ENCODE measurements at places on chromosomes 16 and 17. TPM values are rescaled to one million over a fixed set of nuclear protein-coding genes. Genes with fewer than 3 reads are reported as not detected.
A peak's percentile ranks its signal among the peaks of the same experiment; 100 is the strongest.

The KRTAP4-9 gene
- total RNA-seq, result 5.2 TPM

- DNase-seq, result no peak
Observed at GRCh38 chr17:67470163-67470562, 93.1 kb downstream of the PITPNC1 start.

DNA sequence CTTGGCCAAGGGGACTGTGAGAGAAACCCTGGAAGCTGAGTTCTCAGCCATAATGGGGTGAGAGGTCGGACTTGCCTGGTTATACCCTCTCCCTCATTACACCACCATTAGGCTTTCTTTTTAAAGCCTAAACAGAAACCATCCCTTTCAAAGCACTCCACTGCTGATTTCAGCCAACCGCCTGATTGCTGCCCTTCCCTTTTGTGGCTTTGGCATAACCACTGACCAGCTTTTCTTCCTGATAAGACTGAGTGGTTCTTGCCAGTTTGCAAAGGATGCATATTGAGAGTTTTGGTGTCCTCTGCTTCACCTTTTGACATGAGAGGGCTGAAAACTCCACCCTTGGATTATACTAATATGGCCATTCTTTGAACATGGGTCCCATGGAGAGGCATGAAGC lies 308.2 kb upstream of the GOT2 start:
- no peak for DNase-seq

The CDH15 gene
- 4.9 TPM for total RNA-seq

The MYH3 gene
- 1,094 TPM for total RNA-seq

- DNase-seq, result no peak
Observed at GRCh38 chr17:14209215-14209614, 27.4 kb downstream of the CDRT15 start.

- DNase-seq, result no peak
Observed at GRCh38 chr16:49600976-49601375, 227.4 kb downstream of the C16orf78 start.

The ACSM2A gene
- 0.10 TPM for total RNA-seq

DNA sequence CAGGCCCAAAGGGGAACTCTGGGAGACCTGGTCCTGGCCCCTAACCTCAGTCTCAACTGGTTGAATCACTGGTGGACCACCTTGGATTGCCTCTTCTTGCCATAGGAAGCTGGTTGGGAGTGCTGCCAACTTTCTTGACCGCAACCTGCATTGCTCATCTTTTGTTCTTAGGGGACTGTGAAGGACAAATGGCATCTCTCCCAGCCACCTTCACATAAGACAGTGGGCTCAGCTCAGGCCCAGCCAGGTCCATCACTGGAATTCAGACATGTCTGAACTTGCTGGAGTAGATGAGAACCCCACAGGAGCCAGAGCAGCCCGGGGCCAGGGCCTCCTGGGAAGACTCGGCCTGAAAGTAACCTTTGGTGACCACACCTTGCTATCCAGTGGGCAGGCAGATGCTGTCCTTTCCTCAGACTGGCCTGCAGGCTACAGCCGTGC lies 18.8 kb downstream of the ADORA2B start:
- no peak for DNase-seq

DNA sequence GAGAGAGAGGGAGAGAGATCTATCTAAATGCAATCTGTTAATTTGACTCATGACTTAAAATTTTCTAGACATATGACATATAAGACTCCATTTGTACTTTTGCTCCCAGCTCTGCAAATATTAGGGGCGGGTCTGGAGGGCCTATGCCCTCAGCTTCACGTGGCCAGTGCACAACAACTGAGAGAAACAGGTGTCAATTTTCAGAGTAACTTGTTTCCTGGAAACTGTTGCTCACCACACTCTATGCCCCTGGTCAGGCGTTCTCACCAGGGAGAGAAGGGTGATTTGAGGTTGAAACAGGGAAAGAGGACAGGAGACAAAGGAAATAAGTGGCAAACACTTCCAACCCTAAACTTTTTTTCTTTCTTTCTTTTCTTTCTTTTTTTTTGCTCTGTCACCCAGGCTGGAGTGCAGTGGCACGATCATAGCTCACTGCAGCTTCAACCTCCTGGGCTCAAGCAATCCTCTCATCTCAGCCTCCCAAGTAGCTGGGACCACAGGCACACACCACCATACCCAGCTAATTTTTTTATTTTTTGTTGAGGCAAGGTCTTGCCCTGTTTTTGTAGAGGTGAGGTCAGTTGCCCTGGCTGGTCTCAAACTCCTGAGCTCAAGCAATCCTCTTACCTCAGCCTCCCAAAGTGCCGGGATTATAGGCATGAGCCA lies 270.0 kb downstream of the SLC39A11 start:
- DNase-seq, result no peak

DNA sequence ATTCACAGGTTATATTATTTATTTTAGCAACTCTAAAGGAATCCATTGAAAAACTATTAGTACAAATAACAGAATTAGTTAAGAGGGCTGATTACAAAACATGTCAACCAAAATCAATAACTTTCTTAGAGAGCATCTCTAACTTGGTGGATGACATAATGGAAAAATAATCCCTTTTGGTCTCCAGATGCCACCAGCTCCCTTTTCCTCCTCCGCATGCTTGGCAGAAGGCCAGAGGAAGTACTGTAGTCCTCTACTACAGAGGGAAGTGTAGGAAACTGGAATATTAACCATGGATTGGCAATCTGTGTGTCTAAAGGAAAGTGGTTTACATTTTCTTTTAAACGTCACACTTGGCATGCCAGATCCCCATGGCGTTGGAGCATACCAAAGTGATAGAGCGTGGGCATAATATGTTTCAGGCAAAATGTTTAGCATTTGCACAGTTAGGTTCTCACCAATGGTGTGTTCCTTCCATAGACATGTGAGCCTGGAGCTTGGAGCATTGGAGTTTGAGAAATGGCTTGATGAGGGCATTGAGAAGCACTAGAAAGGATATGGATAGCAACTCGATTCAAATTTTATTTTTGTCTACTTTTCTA lies 106.3 kb downstream of the PRKCB start:
- DNase-seq, result no peak

GRCh38 chr17:29972277-29972676 lies 30.8 kb downstream of the EFCAB5 start:
- no peak for DNase-seq

The ZNF652 gene
- total RNA-seq, result 27.5 TPM

The GNGT2 gene
- not detected for total RNA-seq

The CTRB1 gene
- total RNA-seq, result not detected

GRCh38 chr16:57156351-57156703 lies 29.5 kb downstream of the PSME3IP1 start:
- no peak for DNase-seq

DNA sequence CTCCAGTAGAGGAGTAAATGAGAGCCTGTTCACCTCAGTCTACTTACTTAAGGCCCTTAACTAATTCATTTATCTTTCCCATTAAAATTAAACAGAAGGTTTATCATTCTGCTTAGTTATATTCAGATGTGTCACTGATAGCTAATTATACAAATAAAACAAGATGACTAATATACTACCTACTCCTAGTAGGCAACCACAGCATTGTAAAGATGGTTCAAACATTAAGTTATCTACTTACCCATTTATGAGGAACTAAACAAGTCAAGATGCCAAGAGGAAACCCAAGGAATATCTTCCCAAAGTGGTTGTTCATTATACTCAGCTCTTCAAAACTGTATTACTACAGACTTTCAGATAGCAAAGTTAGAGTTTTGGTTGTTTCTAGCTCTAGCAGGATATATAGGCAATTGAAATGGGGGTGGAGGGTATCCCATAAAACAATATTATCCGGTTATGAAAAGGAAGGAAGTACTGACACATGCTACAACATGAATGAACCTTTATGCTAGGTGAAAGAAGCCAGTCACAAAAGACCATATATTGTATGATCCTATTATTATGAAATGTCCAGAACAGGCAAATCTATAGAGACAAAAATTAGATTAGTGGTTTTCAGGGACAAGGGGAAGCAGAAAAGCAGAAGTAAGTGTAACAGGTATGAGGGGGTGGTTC lies 56.5 kb downstream of the SPAG9 start:
- DNase-seq, result no peak

- DNase-seq, result peak; percentile 23
Observed at GRCh38 chr16:2874912-2875362, 8.1 kb upstream of the FLYWCH2 start.

- DNase-seq, result peak; percentile 54
Observed at GRCh38 chr16:69250081-69250480, 61.1 kb upstream of the VPS4A start.

- peak; percentile 35 for DNase-seq
Observed at GRCh38 chr17:36183001-36183971, 6.8 kb upstream of the TBC1D3B start.

The KRTAP1-1 gene
- 7.5 TPM for total RNA-seq

The RHBDF1 gene
- 29.1 TPM for total RNA-seq

- DNase-seq, result no peak
Observed at GRCh38 chr17:31721291-31722025, 137.6 kb downstream of the COPRS start.

DNA sequence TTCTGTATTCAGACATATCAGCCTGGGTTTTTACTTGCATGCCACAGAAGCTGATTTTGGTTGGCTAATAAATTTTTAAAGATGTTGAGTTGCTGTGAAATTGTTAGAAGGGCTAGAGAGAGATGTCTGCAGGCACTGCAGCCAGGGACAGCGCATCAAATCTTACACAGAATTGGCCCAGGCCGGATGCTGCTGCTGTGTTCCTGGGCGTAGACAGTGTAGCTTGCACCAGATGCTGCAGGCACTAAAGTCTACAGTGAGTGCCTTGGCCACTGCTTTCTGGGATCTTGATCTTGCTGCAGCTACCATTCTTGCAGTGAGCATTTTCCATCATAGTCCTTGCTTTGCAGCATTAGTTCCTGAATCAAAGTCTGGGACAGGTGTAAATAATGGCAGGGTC lies 169.9 kb downstream of the SPECC1 start:
- no peak for DNase-seq

DNA sequence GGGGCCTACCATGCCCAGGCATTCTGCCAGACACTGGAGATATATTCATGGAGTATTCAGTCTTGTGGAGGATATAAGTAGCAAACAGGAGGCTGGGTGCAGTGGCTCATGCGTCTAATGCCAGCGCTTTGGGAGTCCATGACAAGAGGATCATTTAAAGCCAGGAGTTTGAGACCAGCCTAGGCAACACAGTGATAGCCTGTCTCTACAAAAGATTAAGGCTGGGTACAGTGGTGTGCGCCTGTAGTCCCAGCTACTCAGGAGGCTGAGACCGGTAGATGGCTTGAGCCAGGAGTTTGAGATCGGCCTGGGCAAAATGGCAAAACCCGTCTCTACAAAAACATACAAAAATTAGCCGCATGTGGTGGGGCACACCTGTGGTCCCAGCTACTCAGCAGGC lies 37.7 kb upstream of the CDH3 start:
- DNase-seq, result no peak

DNA sequence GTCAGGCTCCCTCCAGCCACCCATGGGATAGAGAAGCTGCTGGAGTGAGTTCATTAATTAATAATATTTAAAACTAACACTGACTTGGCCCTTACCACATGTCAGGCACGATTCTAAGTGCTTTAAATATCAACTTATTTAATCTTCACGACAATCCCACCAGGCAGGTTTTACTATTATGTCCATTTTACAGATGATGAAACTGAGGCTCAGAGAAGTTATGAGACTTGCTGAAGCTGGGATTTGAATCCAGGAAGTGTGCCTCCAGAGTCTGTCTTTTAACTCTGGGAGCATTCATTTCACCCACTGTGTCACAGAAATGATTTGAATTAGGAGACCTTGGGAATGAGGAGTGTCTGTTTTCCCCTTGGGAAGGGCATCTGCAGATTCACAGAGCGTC lies 8.8 kb downstream of the SPNS3 start:
- DNase-seq, result no peak

DNA sequence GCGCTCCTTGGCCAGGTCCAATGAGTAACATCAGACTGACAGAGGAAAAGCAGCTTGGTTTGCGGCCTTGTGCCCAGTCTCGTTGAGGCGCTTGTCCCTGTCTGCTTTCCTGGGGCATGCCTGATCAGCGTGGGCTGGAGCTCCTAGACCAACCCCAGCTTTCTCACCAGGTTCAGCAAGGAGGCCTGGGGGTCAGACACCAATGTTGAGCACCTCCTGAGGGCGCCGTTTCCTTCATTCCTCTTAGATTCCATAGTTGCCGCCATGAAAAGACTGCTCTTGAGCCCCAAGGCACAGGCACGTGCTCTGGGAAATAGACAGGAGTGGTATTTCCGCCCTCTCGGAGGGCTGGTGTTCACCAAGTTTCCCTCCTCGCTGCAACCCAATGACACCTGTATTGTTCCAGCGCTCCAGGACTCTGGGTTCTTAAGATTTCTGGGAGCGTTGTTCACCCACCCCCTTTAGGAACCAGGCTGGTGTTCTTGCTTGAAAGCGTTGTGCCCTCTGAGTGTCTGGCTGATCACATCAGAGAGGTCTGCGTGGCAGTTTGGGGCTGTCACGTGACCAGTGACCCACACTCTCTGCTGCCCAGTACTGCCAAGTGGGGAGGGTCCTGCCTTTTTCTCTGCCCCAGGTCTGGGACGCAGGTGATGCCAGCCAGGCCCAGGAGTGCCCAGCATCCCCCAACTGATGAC lies 18.0 kb downstream of the KCTD2 start:
- DNase-seq, result no peak

The CCL17 gene
- 0.49 TPM for total RNA-seq

- peak; percentile 71 for DNase-seq
Observed at GRCh38 chr16:53219371-53219770, 164.6 kb downstream of the CHD9 start.

DNA sequence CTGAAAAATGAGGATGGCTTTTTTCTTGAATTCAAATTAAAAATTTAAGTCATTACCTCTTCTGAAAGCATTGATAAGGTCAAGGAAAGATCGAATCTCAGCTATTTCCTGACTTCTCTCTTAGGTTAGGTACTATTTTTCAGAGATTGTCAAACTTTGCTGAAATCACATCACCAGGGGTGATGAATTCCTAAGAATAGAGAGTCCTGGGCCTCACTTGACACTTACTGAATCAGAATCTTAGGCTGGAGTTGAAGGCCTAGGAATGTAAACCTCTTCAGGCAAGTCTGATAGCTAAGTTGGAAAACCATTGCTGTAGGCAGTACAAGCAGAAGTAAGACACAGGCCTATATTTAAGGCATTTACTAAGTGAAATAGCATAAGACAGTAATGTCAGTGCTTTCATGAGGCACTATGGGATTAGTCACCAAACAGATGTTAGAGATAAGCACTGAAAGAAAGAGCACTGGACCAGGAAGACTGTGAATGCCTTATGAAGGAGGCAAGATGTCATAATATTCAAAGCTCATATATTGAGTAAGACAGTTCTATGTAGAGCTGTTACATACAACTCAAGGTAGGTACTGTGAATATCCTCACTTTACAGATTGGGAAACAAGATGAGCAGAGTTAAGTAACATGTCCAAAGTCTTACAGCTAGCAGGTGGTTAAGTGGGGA lies 21.5 kb downstream of the DCAF7 start:
- no peak for DNase-seq

GRCh38 chr17:49640556-49640955 lies 37.3 kb downstream of the SPOP start:
- DNase-seq, result no peak

The BAHCC1 gene
- total RNA-seq, result 9.5 TPM

The TSPOAP1 gene
- total RNA-seq, result 3.9 TPM
